Activated CD4-positive, alpha-beta T cell treated with anti-CD3 and anti-CD28 coated beads for 1 hour (primary cell): ENCODE measurements at places on chromosomes 1 and 21.
A peak's percentile ranks its signal among the peaks of the same experiment; 100 is the strongest.

DNA sequence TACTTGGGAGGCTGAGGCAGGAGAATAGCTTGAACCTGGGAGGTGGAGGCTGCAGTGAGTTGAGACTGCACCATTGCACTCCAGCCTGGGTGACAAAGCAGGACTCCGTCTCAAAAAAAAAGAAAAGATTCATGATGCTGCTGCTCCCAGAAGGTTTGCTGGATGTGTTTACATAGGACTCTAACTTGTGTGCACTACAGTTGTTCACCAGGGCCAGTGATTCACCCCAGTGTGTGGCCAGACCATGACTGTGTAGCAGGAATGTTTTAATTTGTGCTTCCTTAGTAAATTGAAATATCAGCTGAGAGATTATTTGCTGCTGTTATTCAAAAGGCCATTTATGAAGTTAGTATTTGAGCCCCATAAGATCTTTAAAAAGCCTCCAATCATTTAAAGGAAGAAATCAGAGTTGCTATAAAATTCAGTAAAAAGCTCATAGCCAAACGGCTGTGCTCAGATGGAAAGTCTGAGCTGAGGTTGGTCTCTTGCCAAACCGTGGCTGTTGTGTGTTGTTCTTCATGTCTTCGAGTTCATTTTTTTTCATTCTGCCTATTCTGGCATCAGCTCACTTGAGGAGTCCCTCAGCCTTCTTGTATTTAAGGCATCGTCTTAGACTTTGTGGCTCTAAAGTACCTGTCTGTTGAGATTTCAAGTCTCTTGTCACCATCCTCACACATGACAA, 18.1 kb upstream of the PGD start:
- DNase-seq, result no peak

- DNase-seq, result no peak
These were observed 140.3 kb downstream of the SLC30A10 start for GRCh38 chr1:219788091-219788490.

GRCh38 chr1:39567302-39567701, 9.3 kb downstream of the PABPC4 start:
- no peak for DNase-seq

DNA sequence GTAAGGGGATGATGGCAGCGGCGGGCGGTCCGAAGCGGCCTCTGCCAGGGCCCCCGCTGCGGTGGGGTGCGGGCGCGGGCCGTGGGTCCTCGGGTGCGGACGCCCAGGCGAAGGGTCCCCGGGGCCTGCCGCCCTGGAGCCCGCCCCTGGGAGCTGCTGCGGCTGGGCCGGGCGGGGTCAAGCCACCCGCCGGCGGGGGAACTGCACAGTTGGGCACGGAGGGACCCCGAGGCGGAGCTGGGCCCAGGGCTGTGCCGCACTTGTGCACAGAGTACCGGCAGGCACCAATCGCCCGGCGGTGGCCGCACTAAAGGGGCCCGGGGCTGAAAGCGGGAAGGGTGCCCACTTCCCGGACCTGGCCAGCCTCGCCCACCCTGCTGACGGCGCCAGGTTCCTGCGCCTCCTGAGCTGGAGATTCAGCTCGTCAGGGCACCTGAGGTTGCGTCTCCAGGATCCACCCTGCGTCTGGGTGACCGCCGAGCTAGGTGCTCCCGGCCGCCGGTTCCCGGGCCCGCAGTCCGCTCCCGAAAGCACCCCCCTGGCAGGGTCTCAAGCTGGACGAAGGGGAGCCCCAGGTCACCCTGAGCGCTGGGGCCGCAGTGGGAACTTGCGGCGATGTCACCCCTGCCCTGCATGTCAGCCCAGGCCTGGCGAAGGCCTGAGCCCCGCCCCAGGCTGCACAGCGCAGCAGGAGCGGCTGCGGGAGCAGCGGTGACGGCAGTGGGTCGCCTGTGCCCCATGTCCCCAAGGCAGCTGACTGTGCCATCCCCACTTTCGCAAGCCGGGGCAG, 56.7 kb upstream of the ETV3 start:
- DNase-seq, result no peak

- no peak for DNase-seq
These were observed 18.1 kb downstream of the SLC37A1 start for GRCh38 chr21:42531771-42532170.

- no peak for DNase-seq
These were observed 17.0 kb downstream of the MKNK1 start for GRCh38 chr1:46587069-46587468.

GRCh38 chr1:230285351-230285750, 140.8 kb downstream of the PGBD5 start:
- no peak for DNase-seq

GRCh38 chr1:200490183-200490582, 80.3 kb upstream of the ZNF281 start:
- no peak for DNase-seq

DNA sequence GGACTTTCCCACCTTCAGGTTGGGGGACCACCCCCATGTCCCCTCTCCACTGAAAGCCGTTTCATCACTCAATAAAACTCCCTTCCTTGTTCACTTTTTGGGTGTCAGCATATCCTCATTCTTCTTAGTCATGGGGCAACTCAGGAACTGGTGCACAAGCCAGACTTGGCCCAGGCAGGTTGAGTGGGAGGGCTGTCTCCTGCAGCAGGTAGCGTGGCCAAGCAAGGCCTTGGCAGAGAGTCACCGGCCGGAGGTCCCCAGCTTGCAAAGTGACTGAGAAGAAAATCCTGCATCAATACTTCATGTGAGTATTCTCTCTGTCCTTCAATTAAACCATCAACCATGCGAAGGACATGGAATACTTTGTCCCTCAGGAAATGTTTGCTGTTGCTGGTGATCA, 148.9 kb downstream of the RHOU start:
- DNase-seq, result no peak

- no peak for DNase-seq
These were observed 205.5 kb downstream of the PTBP2 start for GRCh38 chr1:96927125-96927524.

GRCh38 chr1:55640708-55641473, 425.7 kb upstream of the USP24 start:
- peak; percentile 11 for DNase-seq

GRCh38 chr1:227779685-227780084, 35.8 kb upstream of the PRSS38 start:
- DNase-seq, result no peak

DNA sequence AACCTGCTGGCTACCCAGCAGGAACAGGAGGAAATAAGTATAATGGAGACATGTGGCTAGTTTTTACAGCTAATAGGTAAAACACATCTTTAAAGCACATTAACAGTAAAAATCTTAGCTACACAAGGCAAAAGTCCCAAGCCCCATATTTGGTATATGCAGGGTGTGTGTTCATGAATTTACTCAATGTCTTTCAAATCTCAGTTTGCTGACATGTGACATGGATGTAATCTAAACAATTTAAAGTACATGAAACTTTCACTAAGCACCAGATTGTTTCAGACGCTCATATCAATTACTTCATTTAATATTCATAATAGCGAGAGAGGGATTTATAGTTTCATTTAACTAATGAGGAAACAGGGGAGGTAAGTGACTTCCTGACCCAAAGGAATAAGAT, 3.9 kb downstream of the TACSTD2 start:
- DNase-seq, result no peak

DNA sequence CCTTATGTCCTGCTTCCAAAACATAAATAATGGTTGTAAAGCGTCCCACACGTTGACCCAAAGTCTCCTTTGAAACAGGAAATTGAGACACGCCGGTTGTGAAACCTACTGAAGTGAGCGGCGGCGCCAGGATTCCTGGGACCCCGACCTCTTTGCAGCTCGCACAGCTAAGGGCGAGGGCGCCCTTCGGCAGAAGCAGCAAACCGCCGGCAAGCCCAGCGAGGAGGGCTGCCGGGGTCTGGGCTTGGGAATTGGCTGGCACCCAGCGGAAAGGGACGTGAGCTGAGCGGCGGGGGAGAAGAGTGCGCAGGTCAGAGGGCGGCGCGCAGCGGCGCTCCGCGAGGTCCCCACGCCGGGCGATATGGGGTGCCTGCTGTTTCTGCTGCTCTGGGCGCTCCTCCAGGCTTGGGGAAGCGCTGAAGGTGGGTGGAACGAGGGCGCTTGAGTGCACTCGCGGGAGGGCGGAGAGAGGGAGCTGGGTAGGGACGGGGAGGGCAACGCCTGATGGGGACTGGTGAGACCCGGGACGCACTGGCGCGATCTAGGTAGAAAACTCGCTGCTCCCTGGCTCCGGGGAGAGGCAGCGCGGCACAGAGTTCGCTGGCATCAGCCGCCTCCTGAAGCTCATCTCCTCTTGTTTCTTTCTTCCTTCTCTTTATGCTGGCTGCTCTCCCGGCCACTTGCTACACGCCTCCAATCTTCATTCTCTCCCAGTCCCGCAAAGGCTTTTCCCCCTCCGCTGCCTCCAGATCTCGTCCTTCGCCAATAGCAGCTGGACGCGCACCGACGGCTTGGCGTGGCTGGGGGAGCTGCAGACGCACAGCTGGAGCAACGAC, at the start of gene CD1D:
Gene CD1D, plus strand, starts transcription at position 155 of the 836 bp plus-strand sequence. Its CDS starts 207 bp downstream, at position 362.
- DNase-seq, result no peak

DNA sequence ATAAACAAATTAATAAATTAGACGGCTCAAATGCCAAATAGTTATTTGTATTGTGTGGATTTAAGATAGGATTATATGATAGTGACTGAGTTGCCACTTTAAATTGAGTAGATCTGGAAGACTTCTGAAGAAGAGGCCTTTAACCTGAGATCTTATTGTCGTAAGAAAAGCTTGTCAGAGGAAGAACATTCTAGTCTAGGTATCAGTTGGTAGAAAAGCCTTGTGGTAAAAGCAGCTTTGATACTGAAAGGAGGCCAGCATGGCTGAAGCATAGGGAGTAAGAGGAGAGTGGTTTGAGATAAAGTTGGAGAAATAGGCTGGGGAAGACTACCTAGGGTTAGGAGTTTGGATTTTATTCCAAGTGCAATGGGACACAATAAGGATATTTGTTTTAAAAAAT, 29.1 kb downstream of the SLC30A7 start:
- no peak for DNase-seq

DNA sequence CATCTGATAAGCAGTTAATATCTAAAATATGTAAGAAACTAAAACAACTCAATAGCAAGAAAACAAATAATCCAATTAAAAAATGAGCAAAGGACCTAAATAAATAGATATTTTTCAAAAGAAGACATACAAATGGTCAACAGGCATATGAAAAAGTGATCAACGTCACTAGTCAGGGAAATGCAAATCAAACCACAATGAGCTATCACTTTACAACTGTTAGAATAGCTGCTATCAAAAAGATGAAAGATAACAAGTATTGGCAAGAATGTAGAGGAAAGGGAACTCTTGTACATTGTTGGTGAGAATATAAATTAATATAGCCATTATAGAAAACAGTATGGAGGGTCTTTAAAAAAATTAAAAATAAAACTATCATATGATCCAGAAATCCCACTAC, 40.7 kb upstream of the NEK7 start:
- no peak for DNase-seq

GRCh38 chr1:178953034-178953433, 72.7 kb upstream of the FAM20B start:
- no peak for DNase-seq

DNA sequence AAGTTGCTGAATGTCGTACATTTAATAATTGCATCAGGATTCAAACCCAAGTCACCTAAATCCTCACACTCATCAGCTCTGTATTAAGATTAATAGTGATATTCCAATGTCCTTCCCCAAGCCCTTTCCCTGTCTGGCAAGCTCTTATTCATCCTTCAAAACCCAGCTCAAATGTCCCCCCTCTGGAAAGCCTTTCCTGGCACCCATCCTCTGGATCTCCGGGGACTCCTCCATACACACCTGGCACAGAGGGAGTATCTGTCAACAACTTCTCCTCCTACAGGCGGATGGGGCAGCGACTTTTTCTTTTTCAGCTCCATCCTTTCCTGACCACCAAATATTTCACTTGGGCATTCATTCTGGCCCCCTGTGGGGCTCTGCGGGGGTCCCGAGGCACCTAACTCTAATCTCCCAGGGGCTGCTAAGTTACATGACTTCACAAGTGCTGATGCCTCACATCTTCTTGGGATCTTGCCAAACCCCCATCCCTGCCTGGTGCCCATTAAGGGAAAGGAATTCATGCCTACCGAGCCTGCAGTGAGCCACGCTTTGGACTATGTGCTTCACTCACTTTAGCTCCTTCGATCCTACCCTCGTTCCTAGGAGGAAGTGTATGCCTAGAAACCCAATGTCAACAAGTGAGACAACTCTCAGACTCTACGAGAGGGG, 15.2 kb downstream of the TINAGL1 start:
- DNase-seq, result no peak

DNA sequence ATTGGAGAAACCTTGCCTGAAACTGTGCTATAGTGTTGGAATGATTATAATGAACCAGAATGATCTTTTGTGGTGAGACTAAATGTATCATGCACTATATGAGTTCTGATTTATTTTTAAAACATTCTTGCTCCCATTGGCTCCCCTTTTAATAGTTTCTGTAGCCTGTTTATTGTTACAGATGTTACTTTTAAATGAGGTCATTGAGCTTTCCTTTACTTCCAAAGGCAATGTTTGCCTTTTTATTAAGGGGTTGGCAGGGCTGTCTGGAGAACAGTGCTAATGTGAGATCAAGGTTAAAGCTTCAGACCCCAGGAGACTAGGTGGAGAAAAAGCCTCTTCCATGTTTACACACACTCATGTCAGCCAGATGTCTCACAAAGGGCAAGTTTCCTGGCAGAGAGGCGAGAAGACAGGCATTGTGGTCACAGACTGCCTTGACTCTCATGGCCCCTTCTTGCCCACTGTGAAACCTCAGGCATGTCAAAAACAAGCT, 120.6 kb upstream of the RAVER2 start:
- DNase-seq, result no peak

- no peak for DNase-seq
These were observed 67.2 kb upstream of the PARP1 start for GRCh38 chr1:226475142-226475511.

DNA sequence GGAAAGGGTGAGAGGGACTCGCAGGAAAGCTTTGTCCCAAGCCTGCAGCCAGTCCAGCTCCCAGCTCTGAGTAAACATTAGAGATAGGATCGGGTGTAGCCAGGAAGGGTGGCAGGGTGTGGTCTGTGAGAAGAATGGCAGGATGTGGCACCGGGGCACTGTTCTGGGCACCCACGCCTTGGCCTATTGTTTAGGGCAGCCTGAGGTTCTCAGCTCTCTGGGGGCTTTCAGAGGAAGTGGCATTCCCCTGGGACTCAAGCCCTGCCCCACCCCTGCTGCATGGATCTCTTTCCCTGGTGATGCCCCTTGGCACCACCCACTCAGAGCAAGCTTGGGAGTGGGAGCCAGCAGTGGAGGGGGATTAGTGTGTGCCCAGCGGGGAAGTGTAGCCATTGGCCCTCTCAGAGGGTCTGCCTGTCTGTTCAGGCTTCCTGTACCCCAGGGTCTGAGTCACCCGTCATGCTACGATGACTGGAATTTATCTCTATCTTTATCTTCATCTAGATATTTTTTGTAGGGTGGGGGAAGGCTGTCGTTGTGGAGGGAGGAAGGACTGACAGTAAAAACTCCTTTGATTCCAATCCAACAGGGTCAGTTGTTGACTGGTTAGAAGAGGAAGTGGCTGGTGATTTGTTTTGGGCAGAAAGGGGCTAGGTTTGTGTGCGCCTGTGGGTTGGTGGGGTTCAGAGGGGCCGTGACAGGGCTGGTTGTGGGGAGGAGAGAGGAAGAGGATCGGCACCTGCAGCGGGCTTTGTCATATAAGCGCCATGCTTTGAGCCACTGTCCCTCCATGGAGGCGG, 31.6 kb downstream of the SOX13 start:
- DNase-seq, result no peak

GRCh38 chr1:82923931-82924330, 1075.0 kb downstream of the TTLL7 start:
- no peak for DNase-seq
